T-helper 17 cell (primary cell): ENCODE measurements at places on chromosomes 3 and 15.

- DNase-seq, result no peak
Observed at GRCh38 chr3:53589806-53590205, 95.4 kb downstream of the CACNA1D start.

- DNase-seq, result no peak
Observed at GRCh38 chr3:99579965-99580364, 58.4 kb upstream of the COL8A1 start.

DNA sequence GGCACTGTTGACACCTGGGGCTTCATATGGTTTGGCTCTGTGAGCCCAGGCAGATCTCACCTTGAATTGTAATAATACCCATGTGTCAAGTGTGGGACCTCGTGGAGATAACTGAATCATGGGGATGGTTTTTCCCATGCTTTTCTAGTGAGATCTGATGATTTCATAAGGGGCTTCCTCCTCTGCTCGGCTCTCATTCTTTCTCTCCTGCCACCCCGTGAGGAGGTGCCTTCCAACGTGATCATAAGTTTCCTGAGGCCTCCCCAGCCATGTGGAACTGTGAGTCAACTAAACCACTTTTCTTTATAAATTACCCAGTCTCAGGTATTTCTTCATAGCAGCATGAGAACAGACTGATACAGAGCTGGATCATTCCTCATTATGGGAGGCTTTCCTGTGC, 655.9 kb upstream of the ADAMTS9 start:
- no peak for DNase-seq

GRCh38 chr3:171007316-171007715, 19.2 kb downstream of the SLC2A2 start:
- no peak for DNase-seq

- peak; percentile 16 for DNase-seq
Observed at GRCh38 chr15:41501191-41501917, 7.7 kb downstream of the ITPKA start.

DNA sequence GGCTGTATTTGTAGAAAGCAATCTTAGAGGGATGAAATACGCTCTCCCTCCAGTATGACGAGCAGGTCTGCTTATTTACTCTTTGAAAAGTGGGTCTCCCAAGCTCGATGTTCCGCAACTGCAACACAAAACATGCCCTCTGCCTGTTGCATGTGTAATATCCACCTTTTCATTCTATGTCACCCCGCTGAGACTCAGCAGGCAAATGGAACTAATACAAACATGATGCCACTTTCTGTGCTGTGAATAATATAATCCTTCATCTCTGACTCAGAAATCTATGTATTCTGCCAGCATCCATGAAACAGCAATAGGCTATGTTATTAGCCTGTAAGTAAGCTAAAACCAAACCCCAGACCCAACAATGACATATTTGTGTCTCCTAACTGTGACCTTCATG, 200.8 kb upstream of the TMCO5A start:
- DNase-seq, result no peak

DNA sequence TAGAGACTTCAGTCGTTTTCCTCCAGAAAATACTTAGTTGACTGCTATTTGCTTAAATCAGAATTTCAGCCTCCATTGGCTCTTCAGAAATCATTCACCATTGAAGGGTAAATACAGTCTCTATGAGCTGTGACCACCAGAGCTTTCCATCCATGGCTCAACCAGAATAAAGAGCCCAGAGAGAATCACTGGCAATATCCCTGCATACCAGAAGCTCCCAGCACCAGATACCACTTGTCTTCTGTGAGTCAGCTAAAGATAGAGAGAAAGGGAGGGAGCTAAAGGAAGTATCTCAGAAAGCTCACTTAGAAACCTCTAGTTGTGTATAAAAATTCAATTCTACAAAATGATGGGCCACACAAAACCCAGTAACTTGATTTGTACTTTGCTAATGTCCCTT, 115.2 kb upstream of the TMCO5A start:
- no peak for DNase-seq

DNA sequence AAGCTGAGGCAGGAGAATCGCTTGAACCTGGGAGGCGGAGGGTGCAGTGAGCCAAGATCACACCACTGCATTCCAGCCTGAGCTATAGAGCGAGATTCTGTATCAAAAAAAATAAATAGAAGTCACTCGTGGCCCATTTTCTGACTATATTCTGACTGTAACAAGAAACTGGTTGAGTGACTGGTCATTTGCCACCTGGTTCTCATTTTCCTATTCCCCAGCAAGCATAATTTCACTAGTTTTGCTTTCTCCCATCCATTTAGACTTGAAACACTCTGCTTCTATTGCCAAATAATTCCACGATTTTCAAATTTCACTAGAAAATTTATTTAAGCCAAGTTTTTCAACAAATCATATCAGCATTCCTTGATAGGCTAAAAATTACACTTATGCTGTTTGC, 40.7 kb downstream of the C3orf70 start:
- DNase-seq, result no peak

DNA sequence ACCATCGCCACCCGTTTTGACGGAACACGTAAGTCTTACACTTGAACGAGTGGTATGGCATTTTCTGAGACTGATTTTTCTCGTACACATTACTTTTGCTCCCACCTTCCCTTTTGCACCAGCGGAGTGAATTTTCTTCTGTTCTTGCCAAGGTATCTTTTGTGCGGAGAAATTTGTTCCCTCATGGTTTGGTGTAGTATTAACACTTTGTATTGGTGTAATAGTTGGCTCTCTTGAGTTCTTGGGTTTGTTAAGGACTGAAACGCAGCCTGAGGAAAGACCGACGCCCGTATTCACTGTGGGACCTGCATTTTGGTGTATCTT, 420 bp downstream of the KCNH8 start:
- no peak for DNase-seq

DNA sequence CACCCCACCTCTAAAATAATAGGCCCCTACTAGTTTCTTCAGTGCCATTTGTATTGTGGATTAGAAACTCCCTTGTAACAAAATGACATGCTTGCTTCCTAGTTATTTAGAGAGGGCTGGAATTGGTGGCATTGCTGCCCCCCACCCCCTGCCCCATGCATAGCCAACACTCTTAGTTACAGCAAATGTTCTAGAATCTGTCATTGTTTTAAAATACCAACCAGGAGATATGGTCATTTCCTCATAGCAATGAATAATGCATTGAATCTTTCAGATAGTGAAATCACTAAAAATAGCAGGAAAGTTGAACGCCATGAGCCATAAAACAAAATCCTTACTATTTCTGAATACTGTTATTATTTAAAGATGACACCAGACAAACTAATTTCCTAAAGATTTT, 292.5 kb downstream of the ARPP21 start:
- DNase-seq, result no peak

DNA sequence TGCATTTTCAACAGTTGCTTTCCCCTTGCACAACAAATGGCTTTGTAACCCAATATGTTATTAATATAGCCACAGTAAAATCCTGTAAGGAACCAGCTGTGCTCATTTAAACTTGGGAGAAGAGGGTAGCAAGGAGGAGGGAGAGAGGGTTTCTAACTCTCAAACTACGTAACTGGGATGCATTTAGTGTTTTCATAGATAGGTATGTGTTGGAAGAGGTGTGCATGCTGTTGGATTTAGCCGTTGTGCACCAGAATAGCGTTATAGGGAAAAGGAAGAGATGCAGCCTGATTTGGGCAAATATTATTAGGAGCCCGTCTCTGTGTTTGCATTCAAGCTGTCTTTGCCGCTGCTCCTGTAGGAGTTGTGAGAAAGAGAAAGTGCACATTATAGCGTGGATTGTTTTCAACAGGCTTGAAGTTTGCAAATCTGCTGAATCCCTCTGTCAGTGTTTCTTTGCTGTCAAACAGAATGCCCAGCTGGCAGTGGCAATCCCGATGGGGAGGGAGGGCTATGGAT, 39.4 kb downstream of the ARPP21 start:
- no peak for DNase-seq

- no peak for DNase-seq
Observed at GRCh38 chr3:52890735-52891134, 6.6 kb downstream of the STIMATE start.

DNA sequence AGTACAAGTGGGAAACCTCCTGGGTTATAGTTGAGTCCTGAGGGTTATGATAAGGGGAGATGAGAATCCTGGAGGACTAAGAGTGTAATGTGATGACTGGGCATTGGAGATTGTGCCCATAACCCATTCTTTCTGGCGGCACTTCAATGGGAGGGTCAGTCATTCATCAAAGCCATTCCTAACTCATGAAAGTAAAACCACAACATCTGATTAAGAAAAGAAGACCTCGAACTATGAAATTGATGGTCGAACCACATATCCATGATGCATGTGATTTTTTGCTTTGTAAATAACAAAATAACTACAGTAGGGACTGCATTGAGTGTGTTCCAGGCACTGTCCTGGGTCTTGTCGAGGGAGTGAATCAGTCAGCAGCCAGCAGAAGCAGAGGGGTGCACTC, 215.1 kb downstream of the SHQ1 start:
- DNase-seq, result no peak

GRCh38 chr3:120364821-120365220, 15.7 kb upstream of the LRRC58 start:
- DNase-seq, result no peak

- no peak for DNase-seq
Observed at GRCh38 chr15:78007211-78007931, 70.1 kb downstream of the TBC1D2B start.

- no peak for DNase-seq
Observed at GRCh38 chr3:42290966-42291714, 25.2 kb upstream of the CCK start.

DNA sequence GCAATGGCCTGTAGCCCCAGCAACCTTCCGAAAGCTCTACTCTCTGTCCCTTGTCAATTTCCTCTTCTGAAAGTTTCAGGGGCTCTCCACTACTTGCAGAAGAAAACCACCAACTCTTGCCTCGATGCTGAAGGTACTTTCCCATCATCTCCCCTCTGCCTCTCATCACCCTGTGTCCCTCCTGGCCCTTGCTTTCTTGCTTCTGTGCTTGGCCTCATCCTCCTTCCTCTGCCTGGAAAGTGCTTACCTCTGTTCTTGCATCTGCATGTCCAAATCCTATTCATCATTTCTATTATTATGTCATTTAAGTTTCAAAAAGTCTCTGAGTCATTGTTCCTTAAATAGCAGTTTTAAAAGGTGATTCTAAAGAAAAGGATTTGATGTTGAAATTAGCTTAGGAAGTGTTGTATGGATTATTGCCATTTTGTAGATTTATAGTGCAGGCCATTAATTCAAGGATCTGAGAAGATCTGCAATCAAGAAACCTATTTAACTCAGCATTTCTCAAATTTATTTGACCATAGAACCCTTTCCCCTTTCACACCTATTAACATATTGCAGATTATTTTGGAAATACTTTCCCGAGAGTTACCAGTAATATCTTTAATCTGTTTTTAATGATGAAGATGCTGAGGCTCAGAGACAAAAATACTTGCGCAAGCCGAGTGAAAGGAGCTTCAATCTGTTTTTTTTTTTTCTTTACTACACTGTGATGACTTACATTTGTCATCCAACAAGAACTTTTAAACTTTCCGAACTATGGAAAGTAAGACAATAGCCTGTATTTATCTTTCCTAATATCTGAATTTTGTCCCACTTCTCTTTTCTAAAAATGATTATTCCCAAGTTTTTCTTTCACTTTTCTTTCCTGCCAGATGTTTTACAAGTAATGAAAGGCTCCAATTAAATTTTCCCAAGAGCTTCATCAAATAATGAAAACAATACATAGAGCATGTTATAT, 22.3 kb upstream of the CFAP161 start:
- no peak for DNase-seq

- DNase-seq, result no peak
Observed at GRCh38 chr3:76078101-76078500, 292.8 kb upstream of the ZNF717 start.

DNA sequence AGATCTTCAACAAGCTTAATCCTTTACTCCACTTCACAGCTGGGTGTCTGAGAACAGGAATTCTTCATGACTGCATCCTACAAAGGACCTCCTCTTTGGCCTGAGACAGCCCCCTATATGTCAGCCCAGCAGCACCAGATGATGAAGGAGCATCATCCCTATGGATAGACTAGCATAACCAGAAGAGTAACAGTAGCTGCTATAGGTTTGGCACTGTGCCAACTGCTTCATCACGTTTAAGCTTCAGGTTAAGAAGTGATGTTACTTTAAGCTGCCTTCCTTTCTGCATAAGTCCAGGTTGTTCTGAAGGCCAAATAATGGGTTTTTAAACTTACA, 50.6 kb downstream of the CMSS1 start:
- no peak for DNase-seq

DNA sequence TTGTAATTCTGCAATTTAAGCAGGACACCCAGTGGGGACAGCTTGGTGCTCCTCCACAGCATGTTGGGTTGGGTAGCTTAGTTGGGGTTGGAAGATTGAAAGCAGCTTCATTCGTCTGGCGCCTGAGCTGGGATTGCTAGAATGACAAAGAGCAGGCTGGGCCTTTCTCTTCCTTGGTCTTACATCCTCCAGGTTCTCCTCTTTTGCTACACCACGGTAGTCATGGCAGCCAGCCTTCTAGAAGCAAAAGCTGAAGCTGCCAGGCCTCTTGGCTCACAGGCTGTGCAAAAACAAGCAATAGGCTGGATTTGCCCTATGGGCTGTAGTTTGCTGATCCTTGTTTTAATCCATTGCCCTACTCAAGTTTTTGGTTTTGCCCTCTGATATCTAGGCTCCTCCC, 3.2 kb upstream of the ANXA2 start:
- DNase-seq, result no peak

- DNase-seq, result no peak
Observed at GRCh38 chr3:56855856-56856512, 54.2 kb upstream of the ARHGEF3 start.

GRCh38 chr15:33729653-33730052, 238.6 kb upstream of the CHRM5 start:
- DNase-seq, result no peak

GRCh38 chr3:78041486-78041885, 1001.6 kb downstream of the ROBO2 start:
- DNase-seq, result no peak

GRCh38 chr3:129586746-129587430, 19.6 kb downstream of the PLXND1 start:
- no peak for DNase-seq

GRCh38 chr15:71152542-71152941, 37.3 kb downstream of the THSD4 start:
- no peak for DNase-seq

DNA sequence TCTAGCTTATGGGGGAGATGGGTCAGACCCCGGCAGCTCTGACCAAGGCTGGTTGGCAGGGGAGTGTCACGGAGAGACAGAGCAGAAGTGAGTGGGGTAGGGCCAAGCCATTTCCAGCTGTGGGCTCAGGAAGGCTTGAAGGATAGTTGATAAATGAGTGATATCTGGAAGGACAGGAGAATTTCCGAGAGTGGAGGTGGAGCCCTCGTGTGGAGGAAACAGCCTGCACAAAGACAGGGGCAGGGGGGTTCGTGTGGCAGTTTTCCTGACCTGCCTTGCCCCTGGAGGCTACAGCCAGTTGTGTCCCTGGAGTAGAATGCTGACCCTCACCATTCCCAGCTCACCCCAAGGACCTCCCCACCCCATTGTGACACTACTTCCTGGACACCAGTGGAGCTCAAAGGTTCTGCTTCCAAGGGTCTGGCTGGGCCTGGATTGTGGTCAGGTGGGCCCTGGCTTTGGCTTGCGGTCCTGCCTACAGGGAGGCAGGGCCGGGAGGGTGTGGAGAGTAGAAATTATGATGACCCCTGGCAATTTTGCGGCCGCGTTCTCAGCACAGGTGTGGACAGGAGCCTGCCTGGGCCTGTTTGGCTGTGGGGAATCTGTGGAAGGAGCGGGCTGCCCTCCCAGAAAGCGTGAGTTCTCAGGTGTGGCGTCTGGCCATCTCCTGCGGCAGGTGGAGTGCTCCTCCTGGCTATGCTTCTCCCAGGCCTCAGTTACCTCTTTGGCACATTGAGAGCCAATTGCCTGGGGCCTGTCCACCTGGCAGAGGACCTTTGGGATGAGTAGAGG, at the start of gene SLC22A14:
TSS of gene SLC22A14 (plus strand) at position 400 of the 792 bp plus-strand sequence. CDS start 23,733 bp downstream, outside the sequence.
- DNase-seq, result no peak
